ENCODE measurements at places on chromosomes 2 and 18.

- no peak for DNase-seq
These were observed 281.5 kb downstream of the NEDD4L start for GRCh38 chr18:58325494-58325893.

DNA sequence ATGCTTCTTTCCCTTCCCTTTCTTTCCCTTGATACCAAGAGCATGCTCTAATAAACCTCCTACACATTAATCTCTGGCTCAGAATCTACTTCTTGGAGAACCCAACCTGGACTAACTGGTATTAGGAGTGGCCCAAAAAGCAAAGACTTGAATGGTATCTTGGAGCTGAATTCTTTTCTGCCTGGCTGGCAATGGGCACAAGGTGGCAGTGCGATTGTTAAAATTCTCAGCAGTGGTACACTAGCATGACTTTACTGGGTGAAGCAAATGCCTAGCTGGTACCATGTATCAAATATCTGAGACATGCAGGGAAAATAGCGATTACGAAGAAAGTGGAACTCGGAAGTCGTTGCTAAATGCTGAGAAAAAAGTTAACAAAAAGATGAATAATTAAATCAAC is 376.1 kb downstream of the XIRP2 start:
- DNase-seq: peak; percentile 5

GRCh38 chr2:27249159-27249890 is 13.5 kb downstream of the SLC30A3 start:
- no peak for DNase-seq

DNA sequence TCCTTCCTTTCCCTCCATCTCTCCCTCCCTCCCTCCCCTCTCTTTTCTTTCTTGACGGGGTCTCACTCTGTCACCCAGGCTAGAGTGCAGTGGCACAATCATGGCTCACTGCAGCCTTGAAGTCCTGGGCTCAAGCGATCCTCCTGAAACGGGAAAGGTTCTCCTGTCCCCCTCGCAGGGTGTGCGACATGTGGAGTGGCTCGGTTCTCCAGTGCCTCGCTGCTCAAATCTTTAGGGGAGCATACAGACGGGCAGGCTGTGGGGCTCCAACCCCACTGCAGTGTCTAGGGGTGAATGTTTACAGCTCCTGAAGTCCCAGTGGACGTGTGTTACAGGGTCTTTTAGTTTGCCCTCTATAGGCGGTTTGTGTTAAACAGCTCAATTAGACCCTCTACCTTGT is 74.0 kb downstream of the MEX3C start:
- DNase-seq: no peak

- no peak for DNase-seq
These were observed 138.0 kb downstream of the ZFP36L2 start for GRCh38 chr2:43088143-43089073.

- DNase-seq: peak; percentile 23
These were observed 30.8 kb upstream of the PUM2 start for GRCh38 chr2:20381457-20381856.

- DNase-seq: peak; percentile 30
These were observed 758 bp downstream of the RIF1 start for GRCh38 chr2:151410485-151410834.

GRCh38 chr2:79620679-79621078 is 107.8 kb downstream of the CTNNA2 start:
- no peak for DNase-seq

- no peak for DNase-seq
These were observed 18.3 kb upstream of the TNS1 start for GRCh38 chr2:218020966-218021535.

- DNase-seq: no peak
These were observed 34.8 kb downstream of the METTL4 start for GRCh38 chr18:2536493-2536892.

- no peak for DNase-seq
These were observed 59.6 kb upstream of the REL start for GRCh38 chr2:60821587-60822302.

DNA sequence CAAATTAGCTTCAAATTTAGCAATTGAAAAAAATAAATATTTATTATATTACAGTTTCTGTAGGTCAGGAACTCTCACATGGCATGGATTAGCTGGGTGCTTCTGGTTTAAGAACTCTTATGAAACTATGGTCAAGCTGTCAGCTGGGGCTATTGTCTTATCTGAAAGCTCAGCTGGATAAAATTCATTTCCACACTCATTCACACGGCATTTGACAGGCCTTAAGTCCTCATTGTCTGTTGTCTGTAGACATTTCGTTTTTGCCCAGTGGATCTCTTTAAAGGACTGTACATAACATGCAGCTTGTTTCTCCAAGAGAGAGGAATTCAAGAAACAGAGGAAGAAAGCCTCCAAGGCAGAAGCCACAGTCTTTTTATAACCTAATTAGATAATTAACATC is 1556.8 kb upstream of the SLC39A10 start:
- DNase-seq: no peak

- no peak for DNase-seq
These were observed 75.9 kb upstream of the COL3A1 start for GRCh38 chr2:188898261-188898660.

GRCh38 chr2:231138699-231139098 is 13.9 kb upstream of the HTR2B start:
- no peak for DNase-seq

GRCh38 chr2:237600205-237600846 is 9.8 kb upstream of the RAB17 start:
- DNase-seq: no peak

- DNase-seq: peak; percentile 62
These were observed 265.2 kb upstream of the CXCR4 start for GRCh38 chr2:136383167-136383566.

DNA sequence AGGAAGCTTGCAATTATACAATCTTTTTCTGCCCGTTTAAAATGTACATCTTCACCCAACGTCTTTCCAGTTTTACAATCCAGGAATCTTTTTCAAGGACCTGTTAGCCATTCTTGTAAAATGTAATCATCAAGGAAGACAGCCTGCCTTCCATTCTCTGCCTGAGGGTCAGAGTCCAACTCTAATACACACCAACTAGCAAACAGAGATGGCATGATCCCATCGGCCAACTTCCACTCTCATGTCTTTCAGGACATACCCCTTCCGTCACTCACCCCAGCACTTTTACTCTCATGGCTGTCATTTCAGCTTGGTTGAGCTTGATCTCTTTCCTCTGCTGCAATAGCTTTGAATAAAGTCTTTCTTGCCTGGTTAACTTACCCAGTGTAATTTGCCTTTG is 172.5 kb upstream of the NETO1 start:
- DNase-seq: no peak
